ENCODE measurements at places on chromosomes 12 and 14.
A peak's percentile ranks its signal among the peaks of the same experiment; 100 is the strongest.

DNA sequence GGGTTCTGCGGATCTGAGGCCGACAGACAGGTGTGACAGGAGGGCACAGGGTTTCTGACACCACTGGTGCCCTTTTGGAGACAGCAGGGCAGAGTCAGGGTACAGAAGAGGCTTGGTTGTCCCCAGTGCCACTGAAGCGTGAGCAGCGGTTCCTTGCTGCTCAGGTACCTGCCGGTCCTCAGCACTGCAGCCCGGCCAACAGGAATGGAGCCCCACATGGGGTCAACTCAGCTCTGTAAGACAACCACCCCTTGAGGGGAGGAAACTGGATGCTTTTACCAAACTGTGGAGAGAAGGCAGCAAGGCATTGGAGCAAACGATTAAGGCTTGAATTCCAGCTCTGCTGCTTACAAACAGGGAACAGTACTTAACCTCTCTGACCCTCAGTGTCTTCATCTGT lies 246.4 kb upstream of the NOS1 start:
- DNase-seq, result no peak

- no peak for DNase-seq
Measured at GRCh38 chr12:64058541-64059265, 163.4 kb downstream of the KICS2 start.

GRCh38 chr14:96584907-96585671 lies 82.9 kb downstream of the PAPOLA start:
- DNase-seq, result no peak

DNA sequence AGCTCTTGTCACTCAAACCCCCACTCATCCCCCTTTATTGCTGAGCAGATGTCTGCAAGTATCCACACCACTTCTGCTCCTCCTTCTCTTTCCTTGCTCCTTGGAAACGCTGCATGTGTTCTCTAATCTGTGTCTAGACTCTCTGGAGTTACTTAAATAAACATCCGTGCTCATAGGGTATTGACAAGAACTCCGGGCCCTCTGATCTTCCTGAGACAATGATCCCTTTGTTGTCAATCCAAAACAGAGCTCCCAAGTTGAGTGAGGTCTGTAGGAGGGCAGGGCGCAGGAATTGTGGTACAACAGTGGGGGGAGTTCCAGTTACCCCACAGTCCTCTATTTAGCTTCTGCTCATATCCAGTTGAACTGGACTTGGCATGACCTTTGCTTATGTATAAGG lies 489.0 kb downstream of the SNAPC1 start:
- no peak for DNase-seq

DNA sequence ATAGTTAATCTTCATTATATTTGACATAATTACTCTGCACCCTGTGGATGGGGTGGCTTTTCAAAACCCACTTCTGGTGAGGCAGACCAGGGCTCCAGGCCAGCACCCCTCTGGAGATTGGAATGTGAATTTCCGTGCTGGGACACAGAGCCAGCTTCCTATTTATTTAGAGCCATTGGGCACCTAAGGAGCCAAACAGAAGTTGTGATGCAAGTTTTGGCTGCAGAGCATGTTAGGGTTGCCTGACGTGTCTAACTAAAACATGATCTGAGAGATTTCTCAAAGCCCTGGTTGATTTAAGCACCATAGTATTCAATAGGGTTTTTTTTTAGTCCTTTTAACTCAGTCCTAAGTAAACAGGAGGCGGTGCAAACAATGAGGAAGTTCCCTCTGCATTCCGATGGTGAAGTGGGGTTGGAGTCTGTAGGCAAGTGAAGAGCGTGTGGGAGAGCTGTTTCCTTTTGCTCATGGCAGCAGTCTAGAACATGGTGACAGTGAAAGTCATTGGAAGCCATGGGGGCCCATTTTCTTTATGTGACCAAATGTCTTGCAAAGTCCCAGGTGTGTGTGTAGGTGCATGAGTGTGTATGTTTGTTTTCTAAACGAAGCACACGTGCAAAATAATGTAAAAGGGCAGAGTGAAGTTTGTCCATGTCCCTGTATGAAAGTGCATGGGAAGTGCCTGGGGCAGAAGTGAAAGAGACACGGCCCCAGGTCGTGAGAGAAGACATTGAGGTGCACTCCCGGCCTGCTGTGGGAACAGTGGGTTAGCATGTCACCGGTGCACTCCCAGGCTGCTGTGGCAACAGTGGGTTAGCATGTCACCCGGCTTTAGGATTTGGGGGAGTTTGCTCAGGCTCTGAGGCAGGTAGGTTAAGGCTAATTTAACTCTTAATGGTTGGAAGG lies 117.7 kb downstream of the PRKCH start:
- no peak for DNase-seq

- no peak for DNase-seq
Measured at GRCh38 chr12:67545298-67545697, 103.2 kb upstream of the DYRK2 start.

DNA sequence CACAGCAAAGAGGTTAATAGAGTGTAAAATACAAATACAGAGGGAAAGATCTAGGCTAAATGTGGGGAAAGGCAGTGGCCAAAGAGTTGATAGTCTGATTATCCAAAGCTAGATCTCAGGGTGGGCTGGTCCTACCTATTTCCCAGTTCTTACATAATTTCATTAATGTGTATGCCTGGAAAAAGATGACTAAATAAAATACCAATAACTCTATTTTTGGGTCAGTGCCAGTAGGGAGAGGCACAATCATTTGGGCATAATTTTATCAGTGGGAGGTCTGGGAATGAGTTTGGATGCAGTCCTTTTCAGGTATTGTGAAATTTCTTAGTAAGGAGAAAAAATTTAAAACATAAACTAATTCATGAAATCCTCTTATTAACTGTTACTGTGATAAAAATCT lies 30.6 kb upstream of the CLEC14A start:
- DNase-seq, result no peak

DNA sequence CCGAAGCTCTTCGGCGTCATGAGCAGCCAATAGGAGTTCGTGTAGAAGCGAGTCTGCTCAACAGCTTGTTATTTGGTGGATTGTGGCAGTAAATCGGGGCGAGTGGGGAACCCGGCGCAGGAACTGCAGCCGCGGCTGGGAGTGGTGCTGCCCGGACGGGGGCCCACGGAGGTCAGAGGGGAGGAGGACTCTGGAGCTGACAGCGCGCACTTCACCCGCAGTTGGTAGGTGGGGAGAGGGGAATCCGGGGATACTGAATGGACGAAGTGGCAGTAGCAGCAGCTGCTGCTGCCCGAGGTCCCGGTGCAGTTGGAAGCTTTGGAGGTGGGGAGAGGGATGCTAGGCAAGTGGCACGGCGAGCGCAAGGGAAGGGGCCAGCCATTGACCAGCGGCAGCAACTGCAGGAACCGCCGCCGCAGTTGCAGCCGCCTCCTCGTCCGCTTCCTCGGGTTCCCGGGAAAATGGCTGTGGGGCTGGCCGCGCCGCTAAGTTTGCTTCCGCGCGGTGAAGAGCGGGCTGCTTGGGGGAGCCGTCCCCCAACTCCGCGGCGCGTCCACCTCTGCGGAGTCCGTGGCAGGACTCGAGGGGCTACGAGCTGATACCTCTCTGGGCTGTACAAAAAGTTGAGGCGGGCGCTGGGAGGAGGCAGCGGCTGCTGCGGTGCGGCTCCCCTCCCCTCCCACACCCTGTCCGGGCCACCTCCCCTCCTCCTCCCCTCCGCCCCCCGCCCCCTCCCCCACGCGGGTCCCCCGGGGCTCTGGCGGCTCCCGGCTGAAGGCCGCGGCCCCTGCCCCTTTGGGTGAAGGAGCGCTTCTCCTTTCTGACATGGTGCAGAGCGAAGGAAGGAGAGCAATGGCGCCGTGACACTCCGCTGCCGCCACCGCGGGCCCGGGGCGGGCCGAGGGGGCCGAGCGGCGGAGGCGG lies at the start of gene ARID4A:
Gene ARID4A, plus strand, starts transcription at position 79 of the 924 bp plus-strand sequence. CDS start 1,300 bp downstream, outside the sequence.
- peak; percentile 70 for DNase-seq

DNA sequence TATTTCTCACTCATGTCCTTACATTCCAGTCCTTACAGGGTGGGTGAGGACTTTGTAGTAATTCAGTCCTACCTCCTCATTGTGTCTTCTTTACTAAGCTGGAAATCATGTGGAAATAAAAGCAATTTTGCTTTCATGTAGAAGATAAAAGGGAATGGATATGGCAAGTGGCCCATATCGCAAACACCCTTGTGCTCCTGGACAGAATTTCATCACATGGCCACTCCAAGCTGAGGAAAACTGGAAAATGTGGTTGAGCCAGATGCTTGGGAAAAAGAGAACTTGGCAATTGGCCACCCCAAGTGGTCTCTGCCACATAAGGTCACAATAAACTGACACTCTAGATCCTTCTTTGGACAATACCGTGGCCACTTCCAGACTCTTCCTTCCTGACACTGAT lies 64.2 kb upstream of the IFNG-AS1 start:
- DNase-seq, result no peak

DNA sequence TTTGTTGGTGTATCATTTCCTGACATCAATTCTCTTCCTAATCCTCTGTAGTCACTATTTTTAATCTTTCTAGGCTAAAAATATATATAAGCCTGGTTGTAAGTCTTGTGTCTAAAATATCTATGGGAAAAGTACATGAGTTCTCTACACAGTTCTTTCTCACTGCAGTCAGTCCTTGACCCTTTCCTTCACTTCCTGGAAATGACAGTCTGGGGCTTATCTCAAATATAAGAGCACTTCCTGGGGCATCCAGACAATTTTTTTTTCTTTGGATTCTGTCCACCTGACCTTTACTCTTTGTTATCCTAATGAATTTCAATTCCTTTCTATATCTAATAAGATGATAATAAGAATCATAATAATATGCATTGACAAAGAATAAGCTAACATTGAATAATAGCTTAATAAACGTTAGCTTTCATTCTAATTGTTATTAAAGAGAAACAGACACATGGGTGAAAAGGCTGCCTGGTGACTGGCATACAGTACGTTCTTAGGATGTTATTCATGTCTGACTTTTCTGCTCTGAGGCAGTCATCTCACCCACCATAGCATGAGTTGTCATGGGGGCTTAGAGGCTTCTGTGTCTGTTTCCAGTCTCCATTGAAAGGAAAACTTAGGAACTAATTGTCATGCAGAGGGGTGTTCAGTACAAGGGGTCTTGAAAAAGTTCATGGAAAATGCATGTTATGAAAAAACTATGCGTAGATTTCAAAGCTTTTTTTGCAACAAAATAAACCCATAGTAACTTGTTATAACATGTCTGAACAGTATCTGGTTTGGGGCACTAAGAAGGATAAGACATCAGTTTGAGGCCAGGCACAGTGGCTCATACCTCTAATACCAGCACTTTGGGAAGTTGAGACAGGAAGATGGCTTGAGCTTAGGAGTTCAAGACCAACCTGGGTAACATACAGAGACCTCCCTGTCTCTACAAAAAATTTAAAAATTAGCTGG lies 66.2 kb upstream of the DNM1L start:
- no peak for DNase-seq

GRCh38 chr14:99685151-99685591 lies 1.1 kb downstream of the CYP46A1 start:
- DNase-seq, result no peak

- no peak for DNase-seq
Measured at GRCh38 chr12:124404162-124404784, 109.4 kb downstream of the RFLNA start.

DNA sequence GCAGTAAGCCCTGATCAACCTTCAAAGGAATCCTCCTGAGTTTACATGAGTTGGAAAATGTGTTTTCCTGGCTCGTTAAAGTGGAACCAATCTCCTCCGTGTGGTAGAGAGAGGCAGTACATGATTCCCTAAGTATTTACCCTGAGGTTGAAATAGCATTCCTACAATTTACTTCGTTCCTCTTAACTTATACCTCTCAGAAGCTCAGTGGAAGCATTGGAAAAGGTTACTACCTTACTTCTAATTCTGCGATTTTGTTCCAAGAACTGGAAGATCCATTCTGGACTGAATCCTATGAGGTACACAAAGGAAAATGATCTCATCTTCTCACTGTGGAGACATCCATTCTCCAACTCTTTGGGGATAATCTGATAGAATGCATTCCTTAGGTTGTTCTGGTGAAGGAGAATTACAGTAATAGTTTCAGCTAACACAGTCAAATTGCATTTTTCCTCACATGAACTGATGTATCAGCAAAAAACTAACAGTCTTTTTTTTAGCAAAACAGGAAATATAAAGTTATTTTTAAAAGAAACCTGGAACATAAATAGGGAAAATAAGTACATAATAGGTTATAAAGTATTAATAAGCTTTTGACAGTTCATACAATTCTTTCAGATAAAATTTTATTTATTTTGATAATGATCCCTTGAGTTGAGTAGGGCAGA lies 475.6 kb downstream of the PDZRN4 start:
- DNase-seq, result no peak

DNA sequence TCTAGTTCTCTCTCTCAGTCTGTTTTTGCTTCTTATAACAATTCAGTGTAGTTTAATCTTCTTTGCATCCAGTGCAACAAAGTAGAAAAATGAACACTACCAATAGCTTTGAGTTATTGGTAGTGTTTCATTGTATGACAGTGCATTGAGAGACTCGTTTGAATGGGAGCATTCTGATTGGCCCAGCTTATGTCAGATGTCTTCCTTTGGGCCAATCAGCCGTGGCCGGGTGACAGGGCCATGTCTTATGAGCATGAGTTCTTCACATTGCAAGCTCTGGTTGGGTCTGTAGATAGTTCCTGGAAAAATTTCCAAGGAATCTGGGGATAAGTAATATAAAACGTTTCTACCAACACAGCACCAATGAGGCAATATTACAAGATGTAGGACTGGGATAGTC lies 36.5 kb downstream of the GYS2 start:
- DNase-seq, result no peak

GRCh38 chr12:45575823-45576475 lies 153.6 kb upstream of the ARID2 start:
- DNase-seq, result no peak

DNA sequence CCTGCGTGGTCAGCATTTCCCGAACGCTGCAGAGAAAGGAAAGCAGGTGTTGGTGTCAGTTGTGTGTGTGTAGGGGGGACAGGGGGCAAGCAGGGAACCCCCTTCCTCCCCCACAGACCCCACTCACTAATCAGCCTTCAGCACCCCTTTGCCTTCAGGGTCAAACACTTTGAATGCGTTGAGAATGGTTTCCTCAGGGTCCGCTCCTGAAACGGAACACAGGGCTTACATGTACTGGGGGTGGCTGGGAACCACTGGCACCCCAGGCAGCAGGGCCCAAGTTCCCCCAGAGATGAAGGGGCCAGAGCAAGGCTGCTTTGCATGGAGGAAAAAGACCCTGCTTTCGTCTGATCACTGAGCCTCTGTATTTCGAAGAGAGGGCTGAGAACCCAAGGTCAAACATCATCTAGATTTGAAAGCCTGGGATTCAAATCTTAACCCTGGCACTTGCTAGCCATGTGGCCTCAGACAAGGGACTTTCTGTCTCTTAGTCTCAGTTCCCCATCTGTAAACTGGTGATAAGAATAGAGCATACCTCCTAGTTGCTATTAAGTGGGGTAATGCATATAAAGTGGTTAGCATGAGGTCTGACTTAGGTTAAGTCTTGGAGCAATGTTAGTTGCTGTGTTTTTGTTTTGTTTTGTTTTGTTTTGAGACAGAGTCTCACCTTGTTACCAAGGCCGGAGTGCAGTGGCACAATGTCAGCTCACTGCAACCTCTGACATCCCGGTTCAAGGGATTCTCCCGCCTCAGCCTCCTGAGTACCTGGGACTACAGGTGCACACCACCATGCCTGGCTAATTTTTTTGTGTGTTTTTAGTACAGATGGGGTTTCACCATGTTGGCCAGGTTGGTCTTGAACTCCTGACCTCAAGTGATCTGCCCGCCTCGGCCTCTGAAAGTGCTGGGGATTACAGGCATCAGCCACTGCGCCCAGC lies 7.0 kb downstream of the MYL2 start:
- no peak for DNase-seq

- no peak for DNase-seq
Measured at GRCh38 chr14:84959851-84960520, 570.0 kb upstream of the FLRT2 start.
